ENCODE measurements at places on chromosomes 2 and 18.
A peak's percentile ranks its signal among the peaks of the same experiment; 100 is the strongest.

DNA sequence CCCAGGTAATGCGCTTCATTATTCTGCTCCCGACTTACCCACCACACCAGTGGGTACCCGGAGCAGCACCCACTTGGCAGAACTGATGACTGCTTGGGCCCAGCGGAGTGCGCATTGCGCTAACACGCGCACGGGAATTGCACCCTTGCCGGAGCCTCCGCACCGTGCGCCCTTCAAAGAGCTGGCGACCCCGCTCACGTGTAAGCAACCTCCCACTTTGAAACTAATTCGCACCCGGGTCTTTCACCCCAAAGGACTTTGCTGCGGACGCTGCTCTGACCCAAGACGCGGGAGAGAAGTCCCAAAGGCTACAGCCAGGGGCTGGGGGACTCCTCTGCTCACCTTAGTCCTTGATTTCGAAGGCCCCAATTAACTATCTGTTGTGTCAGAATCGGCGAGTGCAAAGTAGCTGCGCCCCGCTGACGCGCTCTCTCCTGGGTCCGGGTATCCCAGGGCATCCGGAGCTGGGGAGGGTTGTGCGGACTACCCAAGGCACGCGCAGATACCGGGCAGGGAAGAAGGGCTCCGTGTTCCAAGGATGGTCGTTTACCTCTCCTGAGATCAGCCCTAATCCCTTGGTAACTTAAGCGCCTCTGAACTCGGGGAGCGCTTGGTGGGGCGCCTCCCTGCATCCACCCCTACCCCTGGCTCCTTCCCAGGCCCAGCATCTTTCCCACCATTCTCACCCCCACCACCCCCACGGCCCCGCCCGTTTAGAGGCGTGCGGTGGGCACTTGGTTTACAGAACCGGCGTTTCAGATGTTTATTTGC, 13.1 kb upstream of the SATB2 start:
- no peak for DNase-seq

DNA sequence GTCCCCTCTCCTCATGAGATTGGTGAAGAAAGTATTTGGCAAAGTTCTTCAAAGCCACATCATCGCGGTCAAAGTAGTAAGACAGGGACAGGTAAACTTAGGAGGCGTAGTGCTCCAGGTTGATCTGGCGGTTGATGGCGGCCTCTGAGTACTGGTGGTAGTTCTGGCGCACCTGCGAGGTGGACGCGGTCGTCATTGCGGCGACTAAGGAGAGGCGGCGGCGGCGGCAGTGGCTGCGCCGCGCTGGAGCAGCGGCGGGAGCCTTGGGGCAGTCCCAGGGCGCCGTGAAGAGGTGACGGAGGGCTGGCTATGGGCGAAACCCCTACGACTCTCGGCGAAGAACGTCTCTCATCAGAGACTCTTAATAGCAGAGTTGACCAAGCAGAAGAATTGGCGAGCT, 107.2 kb upstream of the UBE2E3 start:
- no peak for DNase-seq

- DNase-seq: no peak
These were observed 83.8 kb downstream of the NPAS2 start for GRCh38 chr2:100903534-100904258.

GRCh38 chr2:159714247-159714930, 2.1 kb downstream of the MARCHF7 start:
- peak; percentile 69 for DNase-seq

DNA sequence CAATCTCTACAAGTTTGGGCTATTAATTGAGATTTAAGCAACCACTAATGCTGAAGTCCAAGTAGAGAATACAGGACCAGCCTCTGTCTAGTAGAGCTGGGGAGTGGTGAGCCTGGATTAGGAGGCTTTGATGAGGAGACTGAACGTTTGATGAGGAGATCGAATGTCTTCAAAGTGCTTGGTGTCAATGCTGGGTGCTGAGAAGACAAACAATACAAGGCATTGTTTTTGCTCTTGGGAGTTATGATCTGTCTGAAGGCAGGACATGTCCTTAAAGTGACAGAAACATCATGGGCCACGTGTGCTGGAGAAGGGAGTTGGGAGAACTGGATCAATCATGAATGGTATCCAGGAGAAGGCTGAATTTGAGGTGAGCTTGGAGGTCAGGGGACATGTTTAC, 143.6 kb downstream of the SPHKAP start:
- DNase-seq: no peak

DNA sequence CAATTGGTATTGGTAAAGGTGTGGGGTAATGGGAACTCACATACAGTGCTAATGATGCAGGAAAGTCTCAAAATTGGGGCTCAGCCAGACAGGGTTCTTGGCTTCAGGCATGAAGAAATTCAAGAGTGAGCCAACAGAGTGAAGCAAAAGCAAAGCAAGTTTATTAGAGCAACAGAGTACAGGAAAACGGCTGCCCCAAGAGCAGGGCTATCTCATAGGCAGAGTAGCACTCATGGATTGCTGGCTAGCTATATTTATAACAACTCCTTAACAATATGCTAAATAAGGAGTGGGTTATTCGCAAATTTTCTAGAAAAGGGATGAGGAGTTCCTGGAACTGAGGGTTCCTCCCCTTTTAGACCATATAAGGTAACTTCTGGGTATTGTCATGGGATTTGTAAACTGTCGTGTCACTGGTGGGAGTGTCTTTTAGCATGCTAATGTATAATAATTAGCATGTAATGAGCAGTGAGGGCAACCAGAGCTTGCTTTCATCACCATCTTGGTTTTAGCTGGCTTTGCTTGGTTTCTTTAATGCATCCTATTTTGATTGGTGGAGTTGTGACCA, 233.8 kb upstream of the NOL4 start:
- no peak for DNase-seq

DNA sequence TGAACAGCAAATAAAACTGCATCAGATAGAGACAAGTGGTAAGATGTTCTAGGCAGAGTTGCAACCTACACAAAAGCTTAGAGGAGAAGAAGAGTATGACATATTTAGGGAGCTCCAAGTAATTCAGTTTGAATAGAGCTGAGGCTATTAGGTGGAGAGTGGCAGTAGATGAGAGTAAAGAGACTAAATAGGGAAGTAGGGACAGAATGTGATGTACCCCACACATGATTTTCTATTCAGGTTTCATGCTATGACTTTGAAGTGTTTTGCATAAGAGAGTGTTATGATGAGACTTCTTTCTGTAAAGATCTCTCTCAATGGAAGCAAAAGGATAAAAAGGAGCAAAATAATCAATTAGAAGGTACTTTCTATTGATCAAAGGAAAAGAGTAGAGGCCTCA, 206.8 kb upstream of the ERBB4 start:
- DNase-seq: no peak

GRCh38 chr2:232028071-232028470, 66.6 kb downstream of the DIS3L2 start:
- DNase-seq: no peak

- DNase-seq: no peak
These were observed 8.8 kb downstream of the PRLH start for GRCh38 chr2:237574894-237575868.

GRCh38 chr2:52084759-52085158, 1052.8 kb upstream of the NRXN1 start:
- no peak for DNase-seq

GRCh38 chr2:75640621-75641121, 5.9 kb upstream of the MRPL19 start:
- DNase-seq: peak; percentile 80

- no peak for DNase-seq
These were observed 185.0 kb downstream of the WDR7 start for GRCh38 chr18:56836173-56836572.

- no peak for DNase-seq
These were observed 22.9 kb downstream of the DARS1 start for GRCh38 chr2:135962366-135963123.

DNA sequence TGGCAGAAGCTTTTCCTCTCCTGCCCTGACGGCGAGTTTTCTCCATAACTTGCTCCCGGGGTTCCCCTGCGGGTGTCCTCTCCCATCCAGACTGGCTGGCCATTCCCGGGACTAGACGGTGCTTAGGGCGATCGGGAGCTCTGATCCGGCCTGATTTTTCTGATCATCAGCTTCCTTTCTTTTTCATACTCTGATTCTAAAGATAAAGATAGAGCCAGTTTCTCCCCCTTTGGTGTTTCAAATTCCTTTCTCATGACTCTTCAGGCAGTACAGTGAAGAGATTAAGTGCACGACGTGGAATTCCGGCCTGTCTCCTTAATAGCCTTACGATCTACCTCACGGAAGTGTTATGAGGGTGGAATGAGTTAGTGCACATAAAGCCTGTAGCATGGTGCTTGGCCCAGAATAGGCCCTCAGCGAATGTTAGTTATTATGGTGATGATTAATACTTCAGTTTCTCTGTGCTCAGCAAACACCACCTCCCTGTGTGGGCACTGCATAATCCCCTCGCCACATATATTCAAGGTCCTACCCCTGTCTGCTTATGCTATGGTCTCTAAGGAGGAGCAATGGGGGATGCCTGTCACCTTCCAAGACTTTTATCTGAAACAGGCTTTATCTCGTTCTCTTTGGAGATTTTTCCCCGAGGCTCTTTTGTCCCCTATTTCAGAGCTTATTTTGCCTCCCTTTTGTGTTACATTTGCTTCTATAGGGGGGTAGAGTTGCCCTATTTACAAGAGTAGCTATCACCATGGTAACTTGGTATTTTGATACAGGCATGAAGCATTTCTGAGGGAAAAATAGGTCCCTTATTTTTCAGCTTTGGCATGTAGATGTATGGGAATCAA, 254.8 kb downstream of the CDH2 start:
- DNase-seq: peak; percentile 20

DNA sequence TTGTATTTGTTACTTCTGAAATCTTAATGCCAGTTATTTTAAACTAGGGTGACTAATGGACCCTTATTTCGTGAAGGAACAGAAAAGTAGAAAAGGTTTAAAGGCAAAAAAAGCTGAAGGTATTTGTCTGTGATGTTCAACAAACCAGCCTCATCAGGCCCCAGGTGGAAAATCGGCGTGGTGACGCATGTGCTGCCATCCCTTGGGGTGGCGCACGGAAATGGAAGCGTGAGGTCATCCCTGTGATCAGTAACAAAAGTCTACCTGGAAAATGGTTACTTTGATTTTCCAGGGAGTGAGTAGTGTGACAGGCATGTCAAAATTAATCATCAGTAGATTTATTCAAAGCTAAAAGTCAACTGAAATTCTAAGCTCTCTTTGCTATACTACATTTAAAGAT, 313.2 kb downstream of the GBX2 start:
- no peak for DNase-seq

DNA sequence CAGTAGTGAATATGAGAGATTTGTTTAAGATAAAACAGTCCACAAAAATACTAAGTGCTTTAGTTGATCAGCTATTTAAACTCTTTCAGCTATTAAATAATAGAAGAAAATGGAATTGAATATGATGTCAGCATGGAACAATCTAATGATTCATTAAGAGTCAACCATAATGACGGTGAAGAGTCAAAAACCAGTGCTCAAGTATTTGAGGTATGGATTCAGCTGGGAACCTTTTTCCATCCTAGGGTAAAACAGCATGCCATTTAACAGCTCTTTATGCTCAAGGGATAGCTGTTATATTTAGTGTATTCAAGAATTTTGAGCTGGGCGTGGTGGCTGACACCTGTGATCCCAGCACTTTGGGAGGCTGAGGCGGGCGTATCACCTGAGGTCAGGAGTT, 29.7 kb downstream of the CARF start:
- peak; percentile 12 for DNase-seq

DNA sequence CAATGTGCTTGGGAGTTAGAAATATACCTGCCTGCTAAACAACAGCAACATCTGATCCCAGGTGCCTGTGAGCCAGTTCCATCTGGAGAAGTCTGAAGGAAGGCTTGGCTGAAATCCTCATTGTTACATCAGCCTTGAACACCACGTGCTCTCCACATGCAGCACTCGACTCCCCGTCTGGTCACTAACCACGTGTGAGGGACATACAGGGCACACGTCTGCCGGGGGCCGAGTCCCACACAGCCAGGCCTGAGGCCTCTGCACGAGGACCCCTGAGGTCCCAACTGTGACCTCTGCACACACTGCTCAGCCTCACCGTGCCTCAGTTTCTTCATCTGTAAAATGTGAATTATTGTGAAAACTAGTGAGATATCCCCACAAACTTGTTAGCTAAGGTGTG, 236.5 kb upstream of the SALL3 start:
- no peak for DNase-seq

DNA sequence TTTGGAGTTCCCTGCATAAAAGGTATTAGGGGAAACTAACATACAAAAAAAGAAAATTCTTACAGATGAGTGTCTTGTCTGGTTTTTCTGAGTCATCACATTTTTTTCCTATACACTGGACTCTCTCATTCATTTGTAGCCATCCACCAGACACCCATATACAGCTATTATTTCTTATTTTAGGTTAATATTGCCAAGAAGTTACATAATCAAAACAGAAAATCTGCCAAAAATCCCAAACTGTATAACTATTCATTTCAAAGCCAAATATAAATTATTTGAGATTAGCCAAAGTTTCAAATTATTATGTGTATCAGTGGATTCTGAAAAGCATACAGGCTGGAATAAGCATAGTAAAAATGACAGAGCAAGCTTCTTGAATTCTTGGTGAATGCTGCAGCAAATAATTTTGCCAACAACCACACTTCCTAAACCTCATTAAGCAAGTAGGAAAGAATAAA, 191.2 kb downstream of the NCKAP5 start:
- DNase-seq: no peak

DNA sequence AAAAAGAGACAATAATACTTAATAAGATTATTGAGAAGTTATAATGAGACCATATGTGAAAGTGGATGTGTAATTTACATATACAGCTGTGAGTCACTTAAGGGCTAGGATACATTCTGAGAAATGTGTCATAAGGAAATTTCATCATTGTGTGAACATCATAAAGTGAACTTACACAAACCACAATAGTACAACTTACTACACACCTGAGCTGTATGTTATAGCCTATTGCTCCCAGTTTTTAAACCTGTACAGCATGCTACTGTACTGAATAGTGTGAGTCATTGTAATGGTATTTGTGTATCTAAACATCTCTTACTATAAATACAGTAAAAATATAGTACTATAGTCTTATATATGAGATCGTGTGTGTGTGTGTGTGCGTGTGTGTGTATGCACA, 1420.3 kb upstream of the PIK3C3 start:
- no peak for DNase-seq

DNA sequence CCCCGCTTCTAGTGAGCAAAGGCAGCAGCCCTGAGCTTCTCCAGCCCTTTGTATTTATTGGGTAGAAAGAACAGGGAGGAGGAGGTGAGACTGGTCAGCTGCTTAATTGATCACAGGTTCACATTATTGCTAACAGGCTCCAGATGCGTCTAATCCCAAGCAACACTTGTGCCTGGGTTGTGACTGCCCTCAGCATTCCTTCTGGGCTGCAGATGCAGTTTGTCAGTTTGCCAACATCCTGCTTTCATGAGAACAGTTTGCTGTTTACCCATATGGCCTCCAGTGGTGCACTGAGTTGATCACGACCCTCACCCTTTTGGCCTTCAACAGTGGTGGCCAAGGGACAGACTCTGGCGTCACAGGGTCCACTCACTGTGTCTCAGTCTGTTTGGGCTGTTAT, 159.5 kb upstream of the ZNF516 start:
- no peak for DNase-seq

GRCh38 chr2:142745691-142746090, 131.8 kb upstream of the KYNU start:
- no peak for DNase-seq
